ENCODE measurements at places on chromosomes 4 and X.

DNA sequence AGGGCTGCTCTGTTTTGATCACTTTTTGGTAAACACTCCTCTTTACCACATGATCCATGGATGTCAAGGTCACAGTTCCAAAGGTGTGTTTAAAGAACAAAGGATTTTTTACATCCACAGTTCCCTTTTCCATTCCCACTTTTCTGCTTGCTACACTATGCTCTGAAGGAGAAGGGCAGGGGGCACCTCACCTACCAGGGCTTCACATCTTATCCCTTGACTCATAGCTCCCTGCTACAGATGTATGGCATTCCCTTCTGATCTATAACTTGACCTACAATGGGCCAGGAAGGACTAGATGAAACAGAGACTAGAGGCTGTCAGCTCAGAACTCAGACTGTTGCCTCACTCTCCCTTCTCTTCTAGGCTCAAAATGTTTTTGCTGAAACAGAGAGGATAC, 233.1 kb upstream of the RPS6KA3 start:
- no peak for DNase-seq

GRCh38 chrX:133287860-133288259, 69.7 kb upstream of the TFDP3 start:
- no peak for DNase-seq

- DNase-seq, result no peak
Observed at GRCh38 chrX:136015016-136015415, 29.8 kb downstream of the SLC9A6 start.

DNA sequence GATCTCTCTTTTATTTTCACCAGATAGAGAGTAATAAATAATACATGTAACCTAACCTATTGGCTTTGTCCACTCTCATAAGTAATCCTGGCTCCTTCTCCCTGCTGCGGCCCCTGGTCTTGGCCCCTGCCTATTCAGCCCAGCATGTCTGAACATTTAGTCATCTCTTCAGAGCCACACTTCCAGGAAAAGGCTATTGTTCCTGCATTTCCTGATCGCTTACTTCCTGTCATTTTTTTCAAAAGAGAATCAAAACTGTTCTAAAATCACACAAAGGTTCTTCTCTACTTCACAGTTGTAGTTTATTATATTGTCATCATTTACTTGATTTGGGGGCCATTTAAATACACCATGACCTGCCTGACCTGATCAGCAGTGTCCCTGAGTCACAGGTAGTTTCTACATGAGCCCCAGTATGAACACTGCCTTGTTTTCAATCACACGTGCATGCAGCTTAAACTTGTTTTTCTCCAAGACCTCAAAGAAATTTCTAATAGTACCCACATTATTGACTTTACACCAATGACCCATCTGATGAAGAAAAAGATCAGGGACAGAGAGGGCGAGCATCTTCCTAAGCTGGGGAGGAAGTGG, 47.4 kb upstream of the KDR start:
- DNase-seq, result no peak

GRCh38 chr4:7429601-7430078, 5.1 kb downstream of the PSAPL1 start:
- no peak for DNase-seq

DNA sequence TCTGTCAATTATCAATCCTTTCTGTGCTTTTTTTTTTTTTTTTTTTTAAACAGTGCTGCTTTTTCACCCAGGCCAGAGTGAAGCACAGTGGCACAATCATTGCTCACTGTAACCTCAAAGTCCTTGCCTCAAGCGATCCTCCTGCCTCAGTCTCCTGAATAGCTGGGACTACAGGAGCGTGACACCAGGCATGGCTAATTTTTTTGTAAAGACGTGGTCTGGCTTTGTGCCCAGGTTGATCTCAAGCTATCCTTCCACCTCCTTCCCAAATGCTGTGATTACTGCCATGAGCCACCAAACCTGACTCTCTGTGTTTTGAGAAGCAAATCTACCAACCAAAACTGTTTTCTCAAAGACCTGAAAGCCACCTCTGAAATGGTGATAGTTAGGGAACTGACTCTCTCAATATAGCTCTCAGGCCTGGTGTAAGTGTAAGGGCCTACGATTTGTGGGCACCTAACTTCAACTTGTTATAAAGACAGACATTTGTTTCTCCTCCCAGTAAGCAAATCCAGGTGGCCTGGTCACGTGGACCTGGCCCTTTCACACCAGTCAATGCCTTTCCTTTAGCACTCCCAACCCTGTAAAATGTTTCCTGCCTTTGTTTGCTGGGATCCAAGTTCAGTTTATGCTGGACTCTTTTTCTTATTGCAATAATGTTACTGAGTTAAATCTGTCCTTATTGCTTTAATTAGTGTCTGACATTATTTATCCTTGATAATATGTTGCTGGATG, 2015.9 kb downstream of the PCDH7 start:
- no peak for DNase-seq

GRCh38 chrX:133666256-133666655, 251.0 kb upstream of the GPC4 start:
- DNase-seq, result no peak

DNA sequence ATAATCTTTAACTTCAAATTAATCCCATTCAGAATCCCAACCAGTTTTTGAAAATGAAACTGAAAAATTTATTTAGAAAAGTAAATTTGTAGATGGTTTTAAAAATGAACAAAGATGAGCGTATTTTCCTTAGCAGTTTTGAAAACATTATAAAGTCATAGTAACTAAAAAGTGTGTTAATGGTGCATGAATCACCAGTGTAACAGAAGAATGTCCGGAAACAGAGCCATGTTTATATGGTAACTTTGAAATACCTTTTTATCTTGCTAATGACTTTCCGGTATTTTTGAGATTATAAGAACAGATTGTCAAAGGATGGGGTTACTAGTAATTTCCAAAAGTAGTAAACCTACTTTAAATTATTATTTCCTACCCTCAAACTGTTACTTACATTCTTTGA, 145.9 kb downstream of the IRS4 start:
- no peak for DNase-seq

DNA sequence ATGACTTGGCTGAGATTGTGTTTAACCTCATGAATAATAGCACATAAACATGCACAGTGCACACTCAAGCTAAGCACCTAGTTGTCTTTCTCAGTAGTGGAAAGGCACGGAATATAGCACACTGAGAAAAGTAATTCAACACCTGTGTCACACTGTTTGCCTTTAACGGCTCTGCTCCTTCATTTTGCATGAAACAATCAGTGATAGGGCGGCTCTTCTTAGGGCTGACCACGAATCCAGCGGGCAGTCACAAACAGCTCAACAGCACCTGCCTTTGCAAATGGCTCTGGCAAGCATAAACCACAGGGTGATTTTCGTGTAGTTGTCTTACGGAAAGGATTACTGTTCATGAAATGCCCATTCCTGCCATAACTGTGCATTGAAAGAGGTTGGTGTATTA, 954.0 kb upstream of the TENM3 start:
- no peak for DNase-seq

GRCh38 chr4:36523182-36523581, 241.8 kb downstream of the DTHD1 start:
- DNase-seq, result no peak

DNA sequence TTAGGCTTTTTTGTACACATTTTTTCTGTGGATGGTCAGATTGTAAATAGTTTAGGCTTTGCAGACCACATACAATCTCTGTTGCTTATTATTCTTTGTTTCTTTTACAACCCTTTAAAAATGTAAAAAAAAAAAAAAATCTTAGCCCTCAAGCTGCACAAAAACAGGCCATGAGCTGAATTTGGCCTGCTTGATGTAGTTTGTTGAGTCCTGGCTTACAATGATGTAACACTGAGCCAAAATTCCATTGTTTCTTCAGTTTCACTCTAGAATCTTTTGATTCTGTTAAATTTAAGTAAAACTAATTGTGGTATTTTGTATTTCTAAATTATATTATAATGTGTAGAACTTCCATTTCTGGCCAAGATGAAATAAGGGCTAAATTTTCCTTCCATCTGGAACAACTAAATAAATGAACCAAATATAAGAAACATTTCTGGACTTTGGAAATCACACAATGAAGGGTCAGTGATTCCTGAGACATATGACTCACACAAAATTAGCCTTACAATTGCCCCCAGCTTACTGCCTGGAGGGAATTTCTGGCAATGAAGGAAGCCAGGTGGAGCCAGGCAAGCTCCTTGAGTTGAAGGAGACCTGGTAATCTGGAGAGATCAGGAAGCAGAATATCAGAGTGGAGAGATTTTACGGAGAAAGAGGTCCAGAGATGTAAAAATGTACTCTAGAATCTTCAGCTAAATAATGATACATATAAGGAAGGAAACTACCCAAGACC, 29.8 kb downstream of the IQCM start:
- no peak for DNase-seq

GRCh38 chr4:123553733-123554637, 157.4 kb downstream of the SPRY1 start:
- DNase-seq, result no peak

- no peak for DNase-seq
Observed at GRCh38 chrX:103393487-103393886, 17.1 kb downstream of the BEX3 start.
